ENCODE measurements at places on chromosomes 3 and 15.

- DNase-seq: no peak
Observed at GRCh38 chr3:40582401-40583027, 57.8 kb downstream of the ZNF621 start.

DNA sequence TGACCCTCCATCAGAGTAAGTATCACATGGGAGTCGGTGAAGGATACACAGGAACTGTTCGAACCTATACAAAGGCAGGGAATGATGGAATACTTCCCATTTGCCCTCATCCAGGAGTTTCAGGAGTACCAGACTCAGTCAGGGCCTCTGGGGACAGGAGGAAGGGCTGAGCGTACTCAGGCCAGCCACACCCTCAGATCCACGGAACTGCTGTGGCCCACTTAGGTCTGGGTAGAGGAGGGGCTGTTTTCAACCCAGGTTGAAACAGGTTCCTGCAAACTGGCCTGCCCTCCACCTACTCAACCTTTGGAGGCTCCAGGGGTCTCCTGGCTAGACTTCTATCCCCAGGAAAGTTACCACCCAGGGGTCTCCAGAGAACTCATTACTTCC lies 6.7 kb upstream of the IGDCC3 start:
- no peak for DNase-seq

- DNase-seq: no peak
Observed at GRCh38 chr3:12147049-12147780, 11.5 kb downstream of the TIMP4 start.

GRCh38 chr15:67000896-67001295 lies 64.5 kb upstream of the SMAD3 start:
- no peak for DNase-seq

- no peak for DNase-seq
Observed at GRCh38 chr3:131036200-131036816, 9.6 kb downstream of the NEK11 start.

DNA sequence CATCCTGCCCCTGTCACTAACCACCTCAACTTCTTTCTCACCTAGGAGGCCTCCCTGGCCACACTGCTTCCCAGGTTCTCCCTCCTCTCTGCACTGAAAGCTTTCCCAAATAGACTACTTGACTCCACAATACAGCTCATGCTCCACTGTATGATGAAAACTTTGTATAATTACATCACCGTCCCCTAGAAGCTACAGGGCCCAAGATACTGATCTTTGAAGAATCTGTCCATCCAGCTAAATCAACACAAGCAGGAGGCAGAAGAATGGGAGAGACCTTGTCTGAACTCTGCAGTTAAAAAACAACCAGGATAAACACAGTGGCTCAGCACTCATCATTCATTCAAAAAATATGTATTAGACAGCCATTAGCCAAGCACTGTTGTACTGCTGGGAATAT lies 26.4 kb upstream of the RPS17 start:
- no peak for DNase-seq

Measured in activated CD8-positive, alpha-beta memory T cell treated with anti-CD3 and anti-CD28 coated beads for 4 hours (primary cell).